NCI-H510A (cell line): ENCODE measurements at places on chromosomes 16 and 17.

- no peak for DNase-seq
Measured at GRCh38 chr16:61791464-61791863, 244.8 kb downstream of the CDH8 start.

- no peak for DNase-seq
Measured at GRCh38 chr17:66412857-66413558, 110.6 kb downstream of the PRKCA start.

GRCh38 chr16:67946128-67946569 lies 2.2 kb upstream of the LCAT start:
- DNase-seq, result no peak

- DNase-seq, result no peak
Measured at GRCh38 chr17:43548689-43549379, 2.7 kb upstream of the ETV4 start.

GRCh38 chr17:63772801-63773271 lies 561 bp downstream of the CCDC47 start:
- DNase-seq, result no peak

DNA sequence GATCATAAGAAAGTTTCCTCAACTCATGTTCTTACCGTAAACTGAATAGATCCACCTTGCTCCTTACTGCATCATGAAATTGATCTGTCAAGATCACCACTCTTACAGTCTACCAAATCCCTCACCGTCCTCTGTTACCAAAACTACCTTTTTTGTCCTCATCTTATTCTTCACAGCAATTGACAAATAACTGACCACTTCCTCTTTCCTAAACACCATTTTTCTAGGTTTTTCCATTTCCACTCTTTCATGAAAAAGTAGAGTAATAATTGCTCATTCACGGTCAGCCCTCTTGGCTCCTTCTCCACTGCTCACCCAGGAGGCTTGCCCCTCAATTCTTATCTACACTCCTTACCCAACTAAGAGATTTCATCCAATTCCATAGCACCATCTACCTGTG lies 44.9 kb downstream of the ABCA5 start:
- no peak for DNase-seq

- DNase-seq, result no peak
Measured at GRCh38 chr16:88359008-88359407, 23.8 kb upstream of the ZNF469 start.

GRCh38 chr17:33469911-33470310 lies 176.8 kb upstream of the ASIC2 start:
- DNase-seq, result no peak

DNA sequence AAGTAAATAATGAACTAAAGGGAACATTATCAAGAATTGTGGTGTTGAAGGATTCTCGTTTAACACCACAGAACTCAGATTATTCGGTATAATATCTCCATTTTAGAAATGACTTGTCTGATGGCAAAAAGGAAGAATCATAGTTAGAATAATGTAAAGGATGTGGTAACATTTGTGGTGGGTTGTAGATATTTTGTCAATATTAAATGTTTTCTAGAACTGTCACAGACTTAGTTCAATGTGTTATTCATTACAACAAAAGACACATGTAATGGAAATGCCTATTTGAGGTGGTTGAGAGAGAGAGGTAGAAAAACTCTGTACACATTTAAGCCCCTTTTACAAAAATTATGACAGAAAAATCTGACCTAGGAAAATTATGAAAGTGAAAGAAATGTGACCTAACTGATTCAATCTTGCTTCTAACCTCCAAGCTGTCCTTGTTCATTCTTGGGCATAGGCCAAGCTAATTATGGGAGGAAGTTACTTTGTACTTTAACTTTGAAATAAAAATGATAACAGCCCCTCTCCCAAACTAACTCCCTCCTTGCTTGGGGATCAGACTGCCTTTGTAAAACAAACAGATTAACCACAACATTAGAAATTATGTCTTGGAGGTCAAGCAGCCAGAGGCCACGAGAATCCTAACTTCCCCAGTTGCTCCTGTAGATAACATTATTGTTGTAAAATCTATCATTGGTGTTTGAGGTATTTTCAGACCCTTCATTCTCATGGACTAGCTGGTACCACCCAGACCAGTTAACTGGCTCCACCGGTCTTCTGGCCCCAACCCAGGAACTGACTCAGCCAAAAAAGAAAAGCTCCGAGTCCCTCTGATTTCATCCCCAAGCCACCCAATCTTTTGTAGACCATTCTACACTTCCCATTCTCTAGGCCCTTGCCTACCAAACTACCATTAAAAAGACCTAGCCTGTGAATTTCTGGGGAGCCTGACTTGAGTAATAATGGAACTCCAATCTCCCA lies 1287.8 kb upstream of the CDH8 start:
- no peak for DNase-seq
